ENCODE measurements at places on chromosomes 11 and 22.

- no peak for DNase-seq
- H3K36me3 ChIP-seq, result no peaks in the 10 kb centered on the region
Observed at GRCh38 chr11:32391956-32392553, 43.3 kb downstream of the WT1 start.

DNA sequence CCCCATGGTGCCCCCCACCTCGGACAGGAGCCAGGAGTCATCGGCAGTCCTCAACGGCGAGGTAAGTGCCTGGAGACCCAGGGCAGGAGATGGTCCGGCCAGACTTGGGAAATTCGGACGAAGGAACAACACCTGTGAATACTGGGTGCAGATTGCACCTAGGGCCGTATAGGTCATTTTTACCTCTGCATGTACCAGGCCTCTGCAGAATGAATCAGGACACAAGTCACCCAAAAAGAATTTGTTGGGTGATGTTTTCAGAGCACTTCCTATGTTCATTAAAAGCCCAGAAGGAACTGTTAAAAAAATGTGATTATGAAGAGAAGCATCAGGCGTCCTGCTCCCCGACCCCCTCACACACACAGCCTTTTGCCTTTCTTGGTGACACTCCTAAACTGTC is 93.9 kb downstream of the C11orf91 start:
- DNase-seq, result no peak
- H3K27ac ChIP-seq, result no peak overlapping the region
- H3K4me1 ChIP-seq, result no peaks in the 10 kb centered on the region
- H3K4me3 ChIP-seq, result no peak overlapping the region

- H3K36me3 ChIP-seq, result no peaks in the 10 kb centered on the region
- DNase-seq, result no peak
- no peaks in the 10 kb centered on the region for H3K4me1 ChIP-seq
- peaks cover 6% of the 10 kb centered on the region for H3K27me3 ChIP-seq
- H3K27ac ChIP-seq, result no peak overlapping the region
Observed at GRCh38 chr11:111531687-111532364, 8.7 kb upstream of the LAYN start.

DNA sequence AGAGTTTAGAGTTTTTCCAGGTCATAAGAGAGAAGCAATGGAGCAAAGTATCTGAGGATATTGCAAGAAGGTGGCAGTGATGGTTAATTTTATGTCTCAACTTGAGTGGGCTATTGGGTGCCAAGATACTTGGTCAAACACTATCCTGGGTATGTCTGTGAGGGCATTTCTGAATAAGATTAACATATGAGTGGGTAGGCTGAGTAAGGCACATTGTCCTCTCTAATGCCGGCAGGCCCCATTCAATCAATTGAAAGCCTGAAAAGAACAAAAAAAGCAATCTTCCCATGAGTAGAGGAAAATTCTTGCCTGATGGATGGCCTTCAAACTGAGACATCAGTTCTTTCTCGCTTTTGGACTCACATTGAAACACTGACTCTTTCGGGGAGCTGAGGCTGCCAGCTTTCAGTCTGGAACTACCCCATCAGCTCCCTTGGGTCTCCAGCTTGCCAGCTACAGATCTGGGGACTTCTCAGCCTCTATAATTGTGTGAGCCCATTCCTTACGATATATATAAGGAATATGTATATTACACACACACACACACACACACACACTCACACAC is 228.8 kb downstream of the BUD13 start:
- H3K4me1 ChIP-seq, result no peaks in the 10 kb centered on the region
- DNase-seq, result no peak

- H3K27ac ChIP-seq, result no peak overlapping the region
- no peaks in the 10 kb centered on the region for H3K4me1 ChIP-seq
- H3K36me3 ChIP-seq, result no peaks in the 10 kb centered on the region
Observed at GRCh38 chr11:90532125-90532524, 309.3 kb upstream of the CHORDC1 start.

DNA sequence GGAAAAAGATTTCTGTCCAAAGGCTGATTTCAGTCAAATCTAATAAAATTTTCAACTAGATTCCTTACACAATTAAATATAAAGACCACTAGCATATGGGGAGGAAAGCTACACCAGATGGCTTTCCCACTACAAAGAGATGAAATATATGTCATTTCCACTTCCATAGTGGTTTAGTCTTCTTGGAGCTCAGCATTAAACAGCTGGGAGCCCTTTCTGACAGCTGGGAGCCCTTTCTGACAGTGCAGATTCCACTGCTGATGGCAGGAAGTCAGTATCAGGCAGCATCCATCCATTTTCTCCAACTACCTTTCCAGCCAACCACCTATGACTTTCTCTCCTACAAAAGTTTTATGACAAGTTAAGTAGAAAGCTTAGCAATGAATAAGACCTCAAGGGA is 177.9 kb downstream of the RRAS2 start:
- DNase-seq, result peak; percentile 35
- H3K27ac ChIP-seq, result peak overlapping the region; percentile 45
- H3K27me3 ChIP-seq, result no peaks in the 10 kb centered on the region
- no peaks in the 10 kb centered on the region for H3K36me3 ChIP-seq
- H3K4me3 ChIP-seq, result no peak overlapping the region
- H3K4me1 ChIP-seq, result peaks cover 38% of the 10 kb centered on the region

GRCh38 chr22:17957693-17958092 is 66.7 kb downstream of the MICAL3 start:
- no peak overlapping the region for H3K27ac ChIP-seq
- H3K36me3 ChIP-seq, result no peaks in the 10 kb centered on the region
- peaks cover 5% of the 10 kb centered on the region for H3K4me1 ChIP-seq
- no peaks in the 10 kb centered on the region for H3K27me3 ChIP-seq
- DNase-seq, result peak; percentile 93

DNA sequence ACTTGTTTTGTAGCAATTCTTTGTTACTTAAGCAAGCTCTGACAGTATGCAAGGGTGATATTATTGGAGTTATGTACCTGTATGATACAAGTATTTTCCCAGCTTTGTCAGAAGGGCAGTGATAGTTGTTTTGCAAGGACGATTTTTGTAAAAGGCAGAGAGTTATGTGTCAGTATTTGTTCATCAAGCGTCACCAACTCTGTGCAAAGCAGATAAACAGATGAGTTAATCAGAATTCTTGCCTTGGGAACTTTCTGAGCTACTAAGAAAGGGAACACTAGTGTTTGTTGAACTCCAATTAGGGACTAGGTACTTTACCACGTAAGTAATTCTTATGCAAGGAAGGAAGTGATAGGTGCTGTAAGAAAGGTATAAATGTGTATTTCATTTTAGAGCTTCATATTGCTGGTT is 1.4 kb downstream of the USP47 start:
- no peaks in the 10 kb centered on the region for H3K27me3 ChIP-seq
- DNase-seq, result peak; percentile 76
- no peak overlapping the region for H3K27ac ChIP-seq
- H3K4me3 ChIP-seq, result no peak overlapping the region
- H3K36me3 ChIP-seq, result no peaks in the 10 kb centered on the region
- H3K4me1 ChIP-seq, result peaks cover 15% of the 10 kb centered on the region

DNA sequence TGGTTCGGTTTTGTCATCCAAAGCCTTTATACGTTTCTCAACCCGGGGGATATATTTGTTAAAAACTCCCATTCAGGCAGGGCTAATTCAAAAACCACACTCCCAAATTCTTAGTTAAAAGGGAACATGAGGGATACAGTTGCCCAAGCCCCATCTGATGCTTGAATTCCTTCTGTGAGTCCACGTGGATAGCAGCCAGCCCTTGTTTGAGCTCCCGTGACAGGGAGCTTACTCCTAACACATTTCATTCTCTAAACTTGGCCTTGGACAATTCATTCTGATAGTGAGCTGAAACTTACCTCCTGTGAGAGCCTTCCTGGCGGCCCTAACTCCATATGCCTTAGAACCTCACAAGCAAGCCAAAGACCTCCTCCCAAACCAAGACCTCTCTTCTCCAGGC is 357.5 kb downstream of the TENM4 start:
- no peak overlapping the region for H3K4me3 ChIP-seq
- DNase-seq, result no peak
- no peaks in the 10 kb centered on the region for H3K4me1 ChIP-seq
- H3K27me3 ChIP-seq, result no peaks in the 10 kb centered on the region

DNA sequence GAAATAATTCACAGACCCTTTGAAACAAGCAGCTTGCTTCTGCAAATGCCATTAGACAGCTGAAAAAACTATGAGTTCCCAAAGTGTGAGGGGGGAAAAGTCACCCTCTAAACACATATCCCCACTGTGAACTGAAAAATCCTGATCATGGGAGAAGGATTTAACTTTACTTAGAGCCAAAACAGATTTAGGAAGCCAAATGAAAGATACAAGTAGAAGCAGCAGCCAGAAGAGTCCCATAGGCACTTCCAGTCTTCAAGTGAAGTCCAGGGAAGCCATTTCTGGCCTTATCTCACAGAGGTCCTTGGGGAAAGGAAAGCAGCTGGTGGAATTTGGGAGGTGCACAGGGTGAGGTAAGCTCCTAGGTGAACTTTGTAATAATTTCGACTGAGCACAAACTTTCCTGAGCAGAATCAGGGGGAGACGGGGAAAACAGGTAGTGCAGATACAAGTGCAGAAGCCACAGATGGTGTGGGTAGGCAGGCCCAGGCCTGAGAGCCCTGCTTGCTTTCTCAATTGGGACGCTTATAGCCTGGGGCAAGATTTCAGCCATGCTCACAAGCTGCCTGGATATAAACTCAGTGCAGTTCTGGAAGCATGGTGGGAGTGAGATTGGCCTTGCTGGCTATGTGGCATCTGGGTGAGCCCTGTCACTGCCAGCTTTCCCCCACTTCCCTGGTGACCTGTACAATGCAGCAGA is 44.8 kb downstream of the GAS2 start:
- no peak overlapping the region for H3K27ac ChIP-seq
- DNase-seq, result no peak

DNA sequence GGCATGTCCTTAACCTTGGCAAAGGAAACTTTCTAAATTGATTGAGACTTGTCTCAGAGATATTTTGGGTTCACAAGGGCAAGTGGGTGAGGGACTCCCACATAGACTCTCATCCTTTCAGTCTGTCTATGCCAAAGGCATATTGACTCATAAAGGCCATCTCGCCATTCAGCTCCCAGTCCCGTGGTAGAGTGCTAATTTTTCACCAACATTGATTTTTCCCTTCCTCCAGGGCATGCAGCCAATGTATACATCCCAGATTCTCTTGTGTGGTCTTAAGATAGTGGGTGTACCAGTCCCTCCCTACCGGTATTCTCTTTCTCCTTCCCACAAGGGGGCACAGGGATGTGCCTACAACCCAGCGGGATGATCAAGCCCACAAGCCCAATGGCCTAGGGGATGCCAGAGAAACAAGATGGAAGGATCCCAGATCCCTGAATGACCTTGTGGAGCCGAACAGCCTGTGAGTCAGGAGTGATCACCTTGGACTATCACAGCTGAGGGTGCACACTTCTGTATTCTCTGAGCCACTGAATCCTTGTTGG is 7.9 kb downstream of the C11orf96 start:
- H3K4me1 ChIP-seq, result no peaks in the 10 kb centered on the region
- H3K27me3 ChIP-seq, result no peaks in the 10 kb centered on the region
- no peak overlapping the region for H3K27ac ChIP-seq
- H3K4me3 ChIP-seq, result no peak overlapping the region

DNA sequence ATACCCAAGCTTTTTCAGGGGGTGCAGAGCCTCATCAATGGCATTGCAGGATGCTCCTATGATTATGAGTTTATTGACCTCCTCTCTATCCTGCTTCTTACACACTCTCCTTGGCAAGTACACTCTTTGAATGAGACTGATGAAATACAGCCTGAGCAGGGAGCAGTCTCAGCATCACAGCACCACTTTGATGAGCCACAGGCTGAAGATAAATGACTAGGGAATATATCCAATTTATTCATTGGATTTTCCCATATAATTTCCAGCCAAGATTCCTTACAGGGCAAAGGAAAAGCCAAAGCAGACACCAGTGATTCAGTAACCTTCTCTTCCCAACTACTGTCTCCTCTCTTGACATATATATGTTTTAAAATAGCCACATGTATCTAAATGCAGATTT is 79.2 kb downstream of the CASP12 start:
- no peaks in the 10 kb centered on the region for H3K36me3 ChIP-seq
- no peaks in the 10 kb centered on the region for H3K27me3 ChIP-seq
- no peak overlapping the region for H3K27ac ChIP-seq
- H3K4me1 ChIP-seq, result no peaks in the 10 kb centered on the region

- H3K4me1 ChIP-seq, result no peaks in the 10 kb centered on the region
- no peak for DNase-seq
- no peak overlapping the region for H3K27ac ChIP-seq
- H3K4me3 ChIP-seq, result no peak overlapping the region
Observed at GRCh38 chr11:84799112-84799511, 828.0 kb downstream of the DLG2 start.

GRCh38 chr11:123062892-123063825 is 1.2 kb upstream of the HSPA8 start:
- no peaks in the 10 kb centered on the region for H3K27me3 ChIP-seq
- DNase-seq, result peak; percentile 68
- H3K36me3 ChIP-seq, result peaks cover 26% of the 10 kb centered on the region
- peak overlapping the region; percentile 87 for H3K4me3 ChIP-seq

GRCh38 chr22:32446321-32446720 is 17.9 kb downstream of the BPIFC start:
- H3K27ac ChIP-seq, result no peak overlapping the region
- H3K27me3 ChIP-seq, result peaks cover 2% of the 10 kb centered on the region
- H3K36me3 ChIP-seq, result no peaks in the 10 kb centered on the region

GRCh38 chr11:10743354-10744000 is 7.6 kb upstream of the CTR9 start:
- no peak overlapping the region for H3K27ac ChIP-seq
- H3K36me3 ChIP-seq, result no peaks in the 10 kb centered on the region
- H3K4me3 ChIP-seq, result no peak overlapping the region
- no peaks in the 10 kb centered on the region for H3K27me3 ChIP-seq
- DNase-seq, result no peak

- H3K4me1 ChIP-seq, result peaks cover 35% of the 10 kb centered on the region
- H3K36me3 ChIP-seq, result no peaks in the 10 kb centered on the region
- peak overlapping the region; percentile 2 for H3K27ac ChIP-seq
- DNase-seq, result no peak
- H3K27me3 ChIP-seq, result no peaks in the 10 kb centered on the region
Observed at GRCh38 chr11:44764583-44764982, 37.8 kb downstream of the TSPAN18 start.

DNA sequence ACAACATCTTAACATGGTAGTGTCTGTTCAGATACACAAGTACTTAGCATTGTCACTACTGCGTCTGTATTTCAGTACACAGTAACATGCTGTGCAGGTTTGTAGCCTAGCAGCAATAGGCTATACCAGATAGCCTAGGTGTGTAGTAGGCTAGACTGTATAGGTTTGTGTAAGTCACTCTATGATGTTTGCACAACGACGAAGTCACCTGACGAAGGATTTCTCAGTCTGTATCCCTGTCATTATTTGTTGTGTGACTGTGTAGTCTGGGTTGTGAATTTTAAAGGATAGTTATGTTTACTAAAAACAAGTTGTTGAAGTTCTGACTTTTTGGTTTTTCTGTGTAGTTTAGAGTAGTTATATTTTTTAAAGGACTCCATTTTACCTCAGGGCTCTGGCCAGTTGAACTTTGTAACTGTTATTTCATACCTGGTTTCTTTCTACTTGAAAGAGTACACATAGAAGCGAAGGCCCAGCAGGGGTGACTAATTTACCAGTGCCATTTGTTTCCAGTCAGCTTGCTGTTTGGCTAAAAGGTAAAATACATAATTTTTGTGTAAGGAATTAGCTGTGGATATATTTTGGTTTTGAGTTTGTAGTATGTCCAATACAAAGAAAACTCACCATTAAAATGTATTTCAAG is 72.3 kb downstream of the PPP6R3 start:
- no peaks in the 10 kb centered on the region for H3K27me3 ChIP-seq
- peaks cover 7% of the 10 kb centered on the region for H3K4me1 ChIP-seq
- no peak overlapping the region for H3K27ac ChIP-seq
- H3K36me3 ChIP-seq, result no peaks in the 10 kb centered on the region
